NCI-H2171 (cell line): ENCODE measurements at places on chromosomes 4 and X.

DNA sequence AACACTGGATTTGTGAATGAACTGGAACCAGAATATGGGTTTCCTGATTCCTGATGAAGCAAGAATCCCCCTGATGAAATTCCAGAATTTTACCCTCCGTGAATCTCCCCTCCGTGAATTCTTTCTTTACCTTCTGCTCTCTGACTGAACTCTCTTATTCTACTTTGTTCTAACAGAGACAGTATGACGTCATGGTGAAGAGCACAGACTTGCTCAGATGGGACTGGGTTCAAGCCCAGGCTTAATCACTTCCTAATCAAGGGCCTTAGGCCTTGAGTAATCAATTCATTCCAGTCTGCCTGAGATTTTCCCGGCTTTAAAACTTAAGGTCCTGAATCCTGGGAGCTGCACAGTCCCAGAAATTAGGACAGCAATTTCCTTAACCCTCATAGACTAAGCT is 64.5 kb downstream of the IQCM start:
- DNase-seq: no peak

DNA sequence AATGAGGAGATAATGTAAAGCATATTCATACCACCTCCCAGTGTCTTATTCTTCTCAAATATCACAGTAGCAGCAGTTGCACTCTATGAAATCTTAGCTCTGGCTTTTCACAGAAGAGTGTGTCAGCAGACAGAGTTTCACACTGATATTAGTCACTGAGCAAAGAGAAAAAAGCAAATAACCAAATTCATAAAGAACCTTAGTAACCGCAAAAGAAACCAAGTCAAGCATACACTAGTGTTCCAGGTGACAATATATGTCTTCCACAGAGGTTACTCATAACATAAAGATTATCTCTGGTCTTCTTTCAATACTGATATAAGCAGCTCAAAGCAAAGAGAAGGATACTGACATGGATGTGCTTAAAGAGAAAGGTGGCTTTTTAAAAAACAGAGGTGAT is 181.7 kb upstream of the EDNRA start:
- no peak for DNase-seq

GRCh38 chr4:38967260-38968095 is 64.7 kb downstream of the TMEM156 start:
- no peak for DNase-seq

- no peak for DNase-seq
These were observed at the start of gene TLL1 for GRCh38 chr4:165872461-165873297. TSS of gene TLL1 (plus strand) at chr4:165873237. CDS start at chr4:165873905, 668 bp downstream.

DNA sequence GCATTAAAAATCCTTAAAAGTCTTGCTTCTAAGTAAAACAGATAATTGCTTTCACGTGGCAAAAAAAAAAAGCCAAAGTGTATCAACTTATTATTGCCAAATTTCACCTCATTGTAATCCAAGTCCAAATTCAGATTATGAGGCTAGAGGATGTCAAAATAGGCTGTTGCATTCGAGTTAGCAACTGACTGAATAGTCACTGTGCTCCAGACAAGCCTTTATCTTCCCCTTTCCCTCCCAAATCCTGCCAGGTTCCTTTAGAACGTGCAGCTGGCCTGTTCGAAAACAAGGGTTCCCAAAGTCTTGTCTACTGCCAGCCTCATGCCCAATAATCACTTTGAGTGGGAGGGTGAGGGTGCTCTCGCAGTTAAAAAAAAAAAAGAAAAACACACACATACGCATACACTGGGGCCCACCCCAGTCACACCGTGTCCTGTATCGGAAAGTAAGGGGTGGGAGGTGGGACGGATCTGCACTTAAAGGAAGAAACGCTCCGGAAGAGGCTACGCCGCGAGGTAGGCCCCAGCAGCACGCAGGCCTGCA is 603 bp downstream of the MAD2L1 start:
- DNase-seq: no peak

DNA sequence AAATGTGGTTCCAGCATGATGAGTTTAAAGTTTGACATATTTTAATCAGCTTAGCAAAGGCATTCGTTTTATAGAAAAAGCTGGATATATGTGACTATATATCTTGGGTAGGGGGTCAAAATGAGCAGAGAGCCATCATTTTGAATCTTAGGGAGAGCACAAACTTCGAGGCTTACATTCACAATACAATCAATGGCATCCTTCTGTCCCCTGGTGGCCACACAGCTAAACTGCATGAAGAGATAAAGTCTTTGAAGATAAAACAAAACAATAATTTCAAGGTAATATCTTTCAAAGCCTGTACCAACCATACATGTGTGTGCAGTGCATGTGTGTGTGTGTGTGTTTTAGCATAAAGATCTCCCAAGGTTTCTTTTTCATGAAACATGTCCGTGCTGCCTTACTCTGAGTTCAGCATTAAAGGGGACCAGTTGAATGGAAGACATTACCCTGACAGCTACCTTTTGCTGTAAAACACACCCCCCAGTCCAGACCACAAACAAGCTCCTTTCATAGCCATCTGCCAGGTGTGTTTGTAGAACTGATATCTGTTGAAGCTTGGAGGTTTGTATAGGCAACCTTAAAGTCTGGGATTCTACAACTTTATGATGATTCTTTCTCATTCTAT is 22.0 kb downstream of the DYNLT3 start:
- DNase-seq: no peak

- DNase-seq: no peak
These were observed 1.5 kb downstream of the ITM2A start for GRCh38 chrX:79365591-79365990.
